ENCODE measurements at places on chromosomes 2 and 18.
A peak's percentile ranks its signal among the peaks of the same experiment; 100 is the strongest.

GRCh38 chr18:68083131-68083530 is 566.6 kb upstream of the DSEL start:
- DNase-seq = no peak

GRCh38 chr2:151637271-151637781 is 97.0 kb downstream of the NEB start:
- peak; percentile 57 for DNase-seq

- no peak for DNase-seq
These were observed 68.6 kb downstream of the PLEKHM3 start for GRCh38 chr2:207956771-207957170.

- no peak for DNase-seq
These were observed 198.6 kb downstream of the RNF152 start for GRCh38 chr18:61694236-61694635.

DNA sequence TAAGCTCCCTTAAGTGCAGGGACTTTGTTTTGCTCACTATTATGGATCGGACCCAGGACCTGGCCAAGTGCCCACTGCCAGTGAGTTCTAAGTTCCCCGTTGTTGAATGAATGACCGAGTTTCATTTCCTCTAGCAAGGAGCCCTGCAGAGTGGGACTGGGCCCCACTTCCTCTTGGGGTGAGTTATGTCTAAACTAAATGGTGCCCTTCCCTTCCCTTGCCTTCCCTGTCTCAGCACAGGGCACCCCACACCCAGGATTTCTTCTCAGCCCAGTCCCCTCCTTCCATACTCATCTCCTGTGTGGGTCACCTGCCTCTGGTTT is 195.3 kb upstream of the HS6ST1 start:
- DNase-seq = no peak

DNA sequence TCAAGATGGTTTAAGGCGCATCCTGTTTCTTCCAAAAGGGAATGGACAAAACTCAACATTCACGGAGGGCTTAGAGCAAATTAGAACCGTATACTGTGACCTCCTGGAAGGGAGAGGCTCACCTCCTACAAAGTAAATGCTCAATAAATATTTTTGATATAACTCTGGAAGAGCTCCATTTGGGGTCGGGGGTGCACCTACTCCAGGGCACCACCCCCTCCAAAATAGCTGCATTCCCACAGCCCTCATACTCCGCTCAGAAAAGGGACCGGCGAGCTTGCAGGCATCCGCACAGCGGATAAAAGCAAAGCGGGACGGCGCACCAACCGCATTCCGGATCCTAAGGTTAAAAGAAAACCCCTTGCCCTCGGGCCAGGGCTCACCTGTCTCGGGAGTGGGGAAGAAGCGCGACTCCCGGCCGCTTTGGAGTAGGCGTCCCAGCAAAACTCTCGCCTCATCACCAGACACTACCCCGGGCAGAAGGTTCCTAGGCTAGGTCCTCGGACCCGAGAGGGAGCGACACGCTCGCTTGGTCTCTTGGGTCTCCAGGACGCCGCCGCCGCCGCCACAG is 378 bp downstream of the WDPCP start:
- peak; percentile 4 for DNase-seq

- no peak for DNase-seq
These were observed 55.9 kb downstream of the FEZ2 start for GRCh38 chr2:36541891-36542595.

GRCh38 chr18:23494992-23495391 is 8.3 kb upstream of the RMC1 start:
- DNase-seq = no peak

GRCh38 chr2:241254904-241255351 is 60.5 kb downstream of the HDLBP start:
- no peak for DNase-seq

DNA sequence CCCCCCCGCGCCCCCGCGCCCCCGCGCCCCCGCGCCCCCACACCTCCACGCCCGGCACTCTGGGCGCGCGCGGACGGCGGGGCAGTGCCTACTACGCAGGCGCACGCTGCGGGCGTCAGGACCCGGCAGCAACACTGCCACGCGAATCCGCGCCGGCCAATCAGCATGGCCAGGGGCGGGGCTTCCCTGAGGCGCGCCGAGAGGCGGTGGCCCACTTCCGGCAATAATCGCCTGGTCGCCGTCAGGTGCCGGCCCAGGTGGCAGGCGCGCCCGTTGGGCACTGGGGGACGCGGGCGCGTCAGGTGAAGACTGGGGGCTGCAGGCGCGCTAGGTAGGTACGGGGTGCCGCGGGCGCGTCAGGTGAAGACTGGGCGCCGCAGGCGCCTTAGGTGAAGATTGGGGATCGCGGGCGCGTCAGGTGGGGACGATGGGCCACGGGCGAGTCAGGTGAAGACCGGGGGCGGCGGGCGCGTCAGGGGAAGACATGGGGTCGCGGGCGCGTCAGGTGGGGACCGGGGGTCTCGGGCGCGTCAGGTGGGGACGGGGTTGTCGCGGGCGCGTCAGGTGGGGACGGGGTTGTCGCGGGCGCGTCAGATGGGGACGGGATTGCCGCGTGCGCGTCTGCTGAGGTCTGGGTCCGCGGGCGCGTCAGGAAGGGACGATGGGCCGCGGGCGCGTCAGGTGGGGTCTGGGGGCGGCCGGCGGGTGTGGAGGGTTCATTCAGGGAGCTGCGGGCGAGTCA is 219.1 kb downstream of the RTP5 start:
- DNase-seq = peak; percentile 94

GRCh38 chr2:78908973-78909372 is 116.5 kb upstream of the REG3G start:
- DNase-seq = no peak

- DNase-seq = no peak
These were observed 16.0 kb upstream of the SKA1 start for GRCh38 chr18:50358844-50359243.

GRCh38 chr2:170047331-170048065 is 130.4 kb upstream of the MYO3B start:
- DNase-seq = no peak

GRCh38 chr18:57533868-57534510 is 52.5 kb downstream of the FECH start:
- no peak for DNase-seq

DNA sequence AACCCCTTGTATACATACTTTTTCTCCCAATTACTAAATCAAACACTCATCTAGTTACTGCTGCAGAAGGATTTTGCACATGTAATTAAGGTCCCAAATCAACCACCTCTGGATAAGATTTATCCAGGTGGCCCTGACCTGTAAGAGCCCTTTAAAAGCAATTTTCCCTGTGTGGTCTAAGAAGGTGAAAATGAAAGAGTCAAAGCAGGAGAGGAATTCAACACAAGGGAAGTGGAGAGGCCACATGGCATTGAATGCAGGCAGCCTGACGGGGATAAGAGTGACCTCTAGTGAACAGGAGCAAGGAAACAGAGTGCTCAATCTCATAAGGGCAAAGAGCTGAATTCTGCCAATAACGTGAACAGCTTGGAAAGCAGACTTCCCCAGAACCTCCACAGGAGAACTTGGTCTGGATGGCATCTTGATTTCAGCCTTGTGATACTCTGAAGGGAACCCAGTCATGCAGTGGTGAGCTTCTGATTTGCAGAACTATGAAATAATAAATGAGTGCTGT is 27.2 kb downstream of the PPP3R1 start:
- DNase-seq = no peak

DNA sequence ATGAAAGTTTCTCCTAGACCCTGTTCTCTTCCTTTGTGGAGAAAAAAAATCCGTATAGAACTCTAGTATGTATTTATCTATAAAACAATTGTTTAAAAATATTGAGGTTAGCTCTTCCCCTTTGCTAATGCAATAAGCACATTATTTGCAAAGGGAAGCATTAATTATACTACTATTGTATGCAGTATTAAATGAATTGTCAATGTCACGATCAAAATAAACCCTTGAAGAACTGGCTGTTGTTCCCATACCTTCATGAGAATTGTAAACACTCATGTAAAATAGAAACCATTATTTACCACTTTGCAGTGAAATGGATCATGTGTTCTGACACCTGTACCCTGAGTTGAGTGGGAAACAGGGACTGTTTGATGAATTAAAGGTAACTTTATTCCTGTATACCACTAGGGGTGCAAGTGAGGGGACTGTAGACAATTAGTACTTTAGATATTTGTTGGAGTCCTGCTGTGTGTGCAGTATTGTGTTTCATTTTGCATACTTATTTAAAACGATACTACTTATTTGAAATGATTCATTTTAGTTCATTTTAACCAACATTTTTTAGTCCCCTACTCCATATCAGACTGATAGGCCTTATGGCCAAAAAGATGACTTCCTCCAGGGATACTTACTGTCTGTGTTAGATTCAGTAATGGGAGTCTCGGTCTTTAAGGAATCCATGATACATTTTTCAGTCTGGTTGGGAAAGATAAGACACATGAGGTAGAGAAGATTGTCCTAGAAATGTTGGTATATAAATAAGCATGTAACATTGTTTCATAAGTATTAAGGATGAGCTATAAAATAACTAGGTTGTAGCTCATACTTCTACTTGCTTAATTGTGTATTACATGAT is 7.9 kb downstream of the PKP4 start:
- DNase-seq = no peak

- DNase-seq = no peak
These were observed 222.1 kb downstream of the MTX2 start for GRCh38 chr2:176491172-176491904.

- peak; percentile 33 for DNase-seq
These were observed 32.2 kb downstream of the FAM178B start for GRCh38 chr2:96954011-96954846.

DNA sequence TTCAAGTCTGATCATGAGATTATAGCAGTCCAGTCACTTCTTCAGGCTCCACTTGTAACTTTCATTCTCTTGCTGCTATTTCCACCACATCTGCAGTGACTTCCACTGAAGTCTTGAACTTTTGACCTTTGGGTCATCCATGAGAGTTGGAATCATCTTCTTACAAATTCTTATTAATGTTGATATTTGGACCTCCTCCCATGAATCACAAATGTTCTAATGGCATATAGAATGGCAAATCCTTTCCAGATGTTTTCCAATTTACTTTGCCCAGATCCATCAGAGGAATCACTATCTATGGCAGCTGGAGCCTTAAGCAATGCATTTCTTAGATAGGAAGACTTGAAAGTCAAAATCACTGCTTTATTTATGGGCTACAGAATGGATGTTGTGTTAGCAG is 159.4 kb downstream of the LTBP1 start:
- no peak for DNase-seq

DNA sequence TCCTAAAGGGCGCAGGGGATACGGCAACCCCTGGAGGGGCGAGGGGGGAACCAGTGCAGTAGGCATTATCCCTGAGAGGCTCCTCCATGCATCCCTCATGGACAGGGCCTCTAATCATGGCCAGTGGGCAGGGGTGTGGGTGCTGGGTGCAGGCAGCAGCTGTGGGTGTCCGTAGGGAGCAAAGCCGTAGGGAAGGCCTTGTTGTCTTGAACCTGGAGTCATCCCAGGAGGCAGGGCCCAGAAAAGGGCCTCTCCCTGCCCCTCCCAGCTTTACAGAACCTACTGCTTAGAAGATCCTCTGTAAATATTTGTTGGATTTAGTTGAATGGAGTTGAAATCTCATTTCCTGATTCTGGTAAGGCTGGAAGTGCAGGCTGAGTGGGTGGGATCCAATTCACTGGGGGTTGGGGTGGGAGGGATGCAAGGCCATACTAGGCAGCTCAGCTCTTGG is 207.0 kb upstream of the HAAO start:
- DNase-seq = no peak
